ENCODE measurements at places on chromosomes 4 and X. TPM values are rescaled to one million over a fixed set of nuclear protein-coding genes. Genes with fewer than 3 reads are reported as not detected.

HSD17B10 gene
- total RNA-seq = 78.4 TPM

TMEM271 gene
- total RNA-seq = not detected

DCUN1D4 gene
- total RNA-seq = 27.6 TPM

NXF2 gene
- not detected for total RNA-seq

PDE5A gene
- 6.1 TPM for total RNA-seq

ODAPH gene
- total RNA-seq = not detected

ARX gene
- total RNA-seq = not detected

SLC6A8 gene
- 13.5 TPM for total RNA-seq

MAGEA8 gene
- total RNA-seq = not detected

MOSPD2 gene
- 19.0 TPM for total RNA-seq

MAGEA4 gene
- not detected for total RNA-seq

ADAMTS3 gene
- total RNA-seq = 0.47 TPM

PRKG2 gene
- 1.2 TPM for total RNA-seq

GRIA2 gene
- not detected for total RNA-seq

GC gene
- not detected for total RNA-seq

GSPT2 gene
- total RNA-seq = 5.2 TPM

KCNIP4 gene
- total RNA-seq = not detected

TCEAL7 gene
- 18.5 TPM for total RNA-seq

TMPRSS11D gene
- total RNA-seq = not detected

PDZD4 gene
- 2.4 TPM for total RNA-seq

LAS1L gene
- total RNA-seq = 32.4 TPM

SPARCL1 gene
- 1,726 TPM for total RNA-seq

RNF175 gene
- total RNA-seq = not detected

HTN3 gene
- not detected for total RNA-seq

STOX2 gene
- 6.5 TPM for total RNA-seq

TBC1D9 gene
- total RNA-seq = 42.8 TPM

PCSK1N gene
- 0.93 TPM for total RNA-seq

SLC34A2 gene
- not detected for total RNA-seq

GAGE2A gene
- total RNA-seq = not detected

ENPP6 gene
- 0.63 TPM for total RNA-seq

IL13RA2 gene
- not detected for total RNA-seq

TEX13B gene
- total RNA-seq = not detected

SPOCK3 gene
- not detected for total RNA-seq

TEC gene
- 3.8 TPM for total RNA-seq

PRR32 gene
- total RNA-seq = not detected

EIF2S3 gene
- total RNA-seq = 116 TPM

ZCCHC18 gene
- 0.31 TPM for total RNA-seq

RTL3 gene
- 5.0 TPM for total RNA-seq

ENAM gene
- total RNA-seq = not detected

HSD17B13 gene
- 20.3 TPM for total RNA-seq

TCP11X1 gene
- total RNA-seq = not detected

VSIG4 gene
- 512 TPM for total RNA-seq

PFKFB1 gene
- total RNA-seq = 23.8 TPM

CA5B gene
- total RNA-seq = 10.2 TPM

PABPC5 gene
- 4.1 TPM for total RNA-seq

RBMXL3 gene
- not detected for total RNA-seq

PAGE4 gene
- not detected for total RNA-seq

NPY5R gene
- total RNA-seq = not detected

TMSB15B gene
- total RNA-seq = 0.96 TPM

FGFBP1 gene
- 1.1 TPM for total RNA-seq

PPEF2 gene
- total RNA-seq = not detected

TRIML2 gene
- not detected for total RNA-seq

SORBS2 gene
- 99.5 TPM for total RNA-seq

CMC4 gene
- 13.9 TPM for total RNA-seq

PLAC1 gene
- total RNA-seq = not detected

MAML3 gene
- 12.8 TPM for total RNA-seq

MAGEA12 gene
- total RNA-seq = not detected

EFHC2 gene
- not detected for total RNA-seq

GPR50 gene
- not detected for total RNA-seq
